ENCODE measurements at places on chromosomes 16 and 17.

- DNase-seq, result no peak
Measured at GRCh38 chr16:60413969-60414368, 1622.3 kb downstream of the CDH8 start.

GRCh38 chr17:33217891-33218290 lies 75.2 kb downstream of the ASIC2 start:
- no peak for DNase-seq

- DNase-seq, result no peak
Measured at GRCh38 chr17:5047446-5047845, 12.2 kb upstream of the SLC52A1 start.

- DNase-seq, result no peak
Measured at GRCh38 chr16:89918453-89919347, at the start of gene MC1R. Gene MC1R (plus strand): TSS chr16:89918862. CDS start chr16:89919259, 397 bp downstream.

DNA sequence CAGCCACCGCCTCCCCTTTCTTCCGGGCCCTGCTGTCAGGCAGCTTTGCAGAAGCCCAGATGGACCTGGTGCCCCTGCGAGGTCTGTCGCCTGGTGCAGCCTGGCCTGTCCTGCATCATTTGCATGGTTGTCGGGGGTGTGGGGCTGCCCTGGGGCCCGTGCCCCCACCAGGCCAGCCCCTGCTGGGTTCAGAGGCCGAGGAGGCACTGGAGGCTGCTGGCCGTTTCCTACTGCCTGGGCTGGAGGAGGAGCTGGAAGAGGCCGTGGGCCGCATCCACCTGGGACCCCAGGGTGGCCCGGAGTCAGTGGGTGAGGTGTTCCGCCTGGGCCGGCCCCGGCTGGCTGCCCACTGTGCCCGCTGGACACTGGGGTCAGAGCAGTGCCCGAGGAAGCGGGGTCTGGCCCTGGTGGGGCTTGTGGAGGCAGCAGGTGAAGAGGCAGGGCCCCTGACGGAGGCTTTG lies 5.5 kb upstream of the TGFB1I1 start:
- no peak for DNase-seq

DNA sequence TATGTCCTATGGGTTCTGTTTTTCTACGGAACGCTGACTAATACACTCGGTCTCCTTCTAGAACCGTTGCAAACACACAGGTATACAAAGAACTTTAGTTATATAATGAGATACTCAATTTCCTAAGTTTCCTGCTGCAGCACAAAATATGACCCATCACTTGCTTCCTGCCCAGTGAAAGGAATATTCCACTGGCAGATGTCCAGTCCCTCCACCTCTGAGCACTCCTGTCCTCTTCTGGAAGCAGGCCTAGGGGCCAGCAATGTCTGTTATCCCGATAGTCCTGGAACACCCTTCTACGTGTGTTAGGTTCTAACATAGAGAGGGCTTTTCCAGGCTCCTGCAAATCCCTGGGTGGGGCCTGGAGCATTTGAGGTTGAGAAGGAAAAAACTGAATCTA lies 32.7 kb downstream of the ADAMTS18 start:
- no peak for DNase-seq

- no peak for DNase-seq
Measured at GRCh38 chr17:39939588-39940419, 12.3 kb downstream of the LRRC3C start.

DNA sequence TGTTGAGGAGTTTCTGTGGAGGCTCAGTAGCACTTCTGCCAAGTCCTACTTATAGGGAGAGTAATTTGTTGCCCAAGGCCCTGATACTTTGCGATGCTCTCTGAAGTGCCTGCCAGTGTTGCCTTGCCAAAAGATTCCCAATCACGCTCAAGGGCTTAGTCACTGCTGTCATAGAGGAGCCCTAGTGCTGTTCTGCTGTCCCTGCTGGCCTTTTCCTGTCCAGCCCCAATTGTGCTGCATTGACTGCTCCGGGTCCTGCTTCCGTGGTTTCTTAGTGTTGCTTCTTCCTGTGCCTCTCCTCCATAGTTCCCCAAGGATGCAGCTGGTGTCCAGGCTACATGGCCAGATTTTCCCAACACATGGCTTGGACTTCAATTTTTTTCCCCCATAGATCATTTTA lies 13.9 kb downstream of the NUP93 start:
- DNase-seq, result no peak

- DNase-seq, result no peak
Measured at GRCh38 chr16:89534252-89534756, 26.1 kb downstream of the SPG7 start.

DNA sequence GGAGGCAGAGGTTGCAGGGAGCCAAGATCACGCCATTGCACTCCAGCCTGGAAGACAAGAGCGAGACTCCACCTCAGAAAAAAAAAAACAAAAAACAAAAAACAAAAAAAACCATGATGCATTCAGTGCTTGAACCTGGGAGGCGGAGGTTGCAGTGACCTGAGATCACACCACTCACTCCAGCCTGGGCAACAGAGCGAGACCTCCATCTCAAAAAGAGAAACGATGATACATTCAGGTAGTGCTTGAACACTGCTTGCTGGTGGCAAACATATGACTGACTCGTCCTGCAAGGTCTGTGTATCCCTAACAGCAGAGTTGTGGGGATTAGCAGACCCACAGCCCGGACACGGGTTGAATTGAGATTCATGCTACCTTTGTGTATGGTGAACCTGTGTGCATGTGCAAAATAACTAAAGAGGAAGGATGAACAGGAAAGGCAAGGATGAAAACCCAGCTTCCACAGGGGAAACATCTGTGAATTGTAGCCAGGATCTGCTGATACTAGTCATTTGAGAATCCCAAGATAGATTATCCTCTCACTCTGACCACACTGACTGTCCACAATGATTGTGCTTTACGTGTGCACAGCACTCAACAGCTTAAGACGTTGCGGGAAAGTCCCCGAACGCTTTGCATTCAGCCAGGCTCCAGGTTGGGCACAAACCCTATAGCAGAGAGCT lies 52.4 kb upstream of the MRPS23 start:
- DNase-seq, result no peak

DNA sequence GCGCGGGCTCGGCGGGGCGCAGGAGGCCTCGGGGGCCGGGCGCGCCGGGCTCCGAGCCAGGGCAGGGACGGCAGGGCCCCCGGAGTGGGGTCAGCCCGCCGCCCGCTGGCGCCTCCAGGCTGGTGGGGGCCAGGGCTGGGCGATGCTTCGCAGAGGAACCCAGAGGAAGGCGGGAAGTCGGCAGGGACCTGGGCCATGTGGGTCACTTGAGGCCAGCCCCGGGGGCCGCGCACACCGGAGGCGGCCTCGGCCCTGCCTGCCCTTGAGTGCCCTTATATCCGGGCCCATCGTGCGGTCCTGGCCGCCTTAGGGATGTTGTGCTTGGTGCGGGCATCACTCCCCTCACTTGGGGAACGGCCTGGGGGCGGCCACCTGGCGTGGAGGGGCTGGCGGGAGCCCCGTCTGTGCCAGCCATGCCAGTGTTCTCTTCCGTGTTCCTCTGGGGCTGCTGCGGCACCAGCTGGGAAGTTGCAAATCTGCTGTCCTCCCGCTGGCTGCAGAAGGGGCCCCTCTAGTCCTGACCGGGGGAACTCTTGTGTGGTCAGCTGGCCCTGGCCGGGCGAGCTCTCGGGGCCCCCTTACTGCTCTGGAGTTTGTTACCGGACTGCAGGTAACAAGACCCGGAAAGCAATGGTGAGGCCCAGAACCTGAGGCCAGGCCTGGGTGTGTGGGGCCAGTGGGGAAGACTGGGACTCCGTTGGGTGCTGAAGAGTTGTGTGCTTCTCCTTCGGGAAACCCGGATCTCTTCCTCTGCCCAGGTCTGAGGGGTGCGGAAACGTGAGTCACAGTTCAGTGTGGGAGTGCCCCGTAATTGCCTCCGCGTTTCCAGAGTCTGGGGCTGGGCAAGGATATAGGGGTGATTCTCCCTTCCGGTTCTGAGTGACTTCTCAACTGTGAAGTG lies 849 bp downstream of the CAPN15 start:
- DNase-seq, result no peak

GRCh38 chr17:47978324-47978723 lies 7.4 kb downstream of the CDK5RAP3 start:
- peak; percentile 25 for DNase-seq

- no peak for DNase-seq
Measured at GRCh38 chr17:45289301-45290268, 27.2 kb downstream of the MAP3K14 start.

DNA sequence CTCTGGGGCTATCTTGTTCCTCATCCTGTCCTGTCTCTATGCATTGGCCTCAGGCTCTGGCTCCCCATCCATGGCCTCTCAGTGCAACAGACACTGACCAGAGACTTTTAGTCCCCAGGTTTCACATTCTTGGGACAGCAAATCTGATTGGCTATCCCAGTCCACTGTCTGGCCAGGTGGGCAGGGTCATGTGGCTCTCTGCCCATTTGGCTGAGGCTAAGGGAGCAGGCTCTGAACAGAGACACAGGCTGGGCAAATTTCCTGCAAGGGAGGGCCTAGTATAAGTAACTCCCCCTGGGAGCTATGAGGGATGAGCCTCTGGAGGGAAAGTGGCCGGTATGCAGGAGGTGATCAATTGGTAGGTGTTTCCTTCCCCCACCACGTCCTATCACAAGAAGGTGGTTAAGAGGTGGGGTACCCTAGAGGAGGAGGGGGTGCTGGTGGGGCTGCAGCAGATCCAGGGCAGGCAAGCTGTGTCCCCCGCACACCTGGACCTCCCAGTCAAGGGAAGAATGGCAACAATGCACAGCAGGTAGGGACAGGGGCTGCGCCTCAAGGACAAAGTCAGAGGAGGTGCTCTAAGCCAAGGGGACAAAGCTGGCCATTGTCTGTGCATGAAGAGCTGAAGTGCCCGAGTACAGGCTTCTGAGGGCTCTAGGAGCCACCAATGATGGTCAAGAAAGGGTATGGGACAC lies 13.2 kb downstream of the XYLT2 start:
- DNase-seq, result no peak

DNA sequence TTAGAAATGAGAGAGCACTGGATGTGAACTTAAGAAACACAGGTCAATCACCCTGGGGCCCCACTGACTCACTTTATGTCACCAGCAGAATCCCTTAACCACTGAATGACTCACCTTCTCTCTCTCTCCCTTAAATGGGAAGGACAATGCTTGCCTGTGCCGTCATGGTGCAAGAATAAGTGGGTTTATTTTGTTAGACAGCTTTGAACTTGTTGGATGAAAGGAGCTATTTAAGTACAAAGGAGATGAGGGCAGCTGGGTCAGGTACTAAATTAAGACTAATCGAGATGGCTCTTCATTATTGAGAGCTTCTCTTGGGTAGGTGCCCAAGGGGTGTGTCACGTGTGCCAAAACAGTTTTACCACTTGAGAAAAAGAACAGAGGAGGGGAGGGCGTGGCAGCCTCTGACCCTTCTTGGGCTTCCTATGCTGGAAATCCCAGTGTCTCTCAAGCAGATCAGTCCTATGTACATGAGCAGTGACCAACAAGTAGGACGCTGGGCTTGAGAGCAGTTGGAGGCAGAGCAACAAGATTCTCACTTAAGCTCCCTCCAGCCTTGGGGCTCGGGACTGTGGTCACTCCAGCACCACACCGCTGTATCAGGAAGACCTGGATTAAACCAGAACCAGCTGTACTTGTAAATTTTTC lies 6.7 kb upstream of the KRT31 start:
- DNase-seq, result peak; percentile 22

GRCh38 chr17:33945646-33946546 lies 309.2 kb upstream of the CCL2 start:
- DNase-seq, result no peak

DNA sequence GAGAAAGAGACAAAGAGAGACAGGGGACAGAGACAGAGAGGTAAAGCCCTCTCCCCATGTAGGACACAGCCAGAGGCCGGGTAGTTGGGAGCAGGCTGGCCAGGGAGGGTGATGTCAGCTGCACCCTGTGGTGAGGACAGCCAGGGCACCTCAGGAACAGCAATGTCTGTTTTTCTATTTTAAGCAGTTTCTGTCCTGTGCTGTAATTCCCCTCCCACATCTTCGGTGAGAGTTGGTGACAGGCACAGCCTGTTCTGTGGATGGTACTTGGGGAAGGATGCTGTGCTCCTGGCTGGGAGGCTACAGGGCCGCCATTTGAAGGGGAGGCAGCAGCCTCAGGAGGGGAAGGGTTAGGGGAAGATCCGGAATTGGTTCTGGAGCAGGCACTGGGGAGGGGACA lies 163.5 kb downstream of the SDK2 start:
- no peak for DNase-seq

GRCh38 chr17:5526821-5527598 lies 40.6 kb downstream of the MIS12 start:
- peak; percentile 47 for DNase-seq

DNA sequence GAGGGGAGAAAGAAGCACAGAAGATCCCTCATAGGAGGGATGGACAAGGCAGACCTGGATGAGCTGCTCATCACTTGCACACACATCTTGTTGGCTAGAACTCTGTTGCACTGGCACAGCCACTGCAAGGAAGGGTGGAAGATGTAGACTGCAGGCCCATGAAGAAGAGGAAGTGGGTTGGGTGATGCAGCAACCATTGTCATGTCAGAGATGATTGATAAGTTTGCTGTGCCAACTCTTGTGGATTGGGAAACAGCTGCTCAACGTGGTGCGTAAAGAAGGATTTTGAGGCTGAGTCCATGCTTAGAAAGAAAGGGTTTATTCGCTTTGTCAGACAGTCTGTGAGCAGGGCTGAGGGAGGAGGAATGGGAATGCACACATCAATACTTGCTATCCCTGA lies 161.4 kb upstream of the MPHOSPH6 start:
- no peak for DNase-seq

- no peak for DNase-seq
Measured at GRCh38 chr16:87621976-87622713, 19.8 kb downstream of the JPH3 start.

DNA sequence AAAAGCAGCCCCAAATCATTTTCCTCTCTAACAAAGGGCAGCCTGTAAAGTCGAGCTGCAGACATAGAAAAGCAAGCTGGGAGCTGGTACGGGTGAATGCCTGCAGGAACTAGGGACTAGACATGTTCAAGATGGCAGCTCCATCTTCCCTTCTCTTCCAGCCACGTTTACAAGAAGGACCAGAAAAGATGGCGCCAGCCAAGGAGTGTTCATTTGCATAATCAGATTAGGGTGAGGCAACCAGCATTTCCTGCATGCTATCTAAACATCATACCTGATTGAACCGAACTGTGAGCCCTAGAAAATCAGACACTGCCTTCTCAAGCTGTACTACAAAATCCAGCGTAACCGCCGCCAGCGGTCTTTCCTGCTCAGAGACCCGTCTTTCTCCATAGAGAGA lies 896.8 kb downstream of the CDH11 start:
- no peak for DNase-seq

- DNase-seq, result no peak
Measured at GRCh38 chr16:75556431-75556950, 439 bp upstream of the TMEM231 start.

- no peak for DNase-seq
Measured at GRCh38 chr16:24001710-24002109, 165.9 kb downstream of the PRKCB start.

DNA sequence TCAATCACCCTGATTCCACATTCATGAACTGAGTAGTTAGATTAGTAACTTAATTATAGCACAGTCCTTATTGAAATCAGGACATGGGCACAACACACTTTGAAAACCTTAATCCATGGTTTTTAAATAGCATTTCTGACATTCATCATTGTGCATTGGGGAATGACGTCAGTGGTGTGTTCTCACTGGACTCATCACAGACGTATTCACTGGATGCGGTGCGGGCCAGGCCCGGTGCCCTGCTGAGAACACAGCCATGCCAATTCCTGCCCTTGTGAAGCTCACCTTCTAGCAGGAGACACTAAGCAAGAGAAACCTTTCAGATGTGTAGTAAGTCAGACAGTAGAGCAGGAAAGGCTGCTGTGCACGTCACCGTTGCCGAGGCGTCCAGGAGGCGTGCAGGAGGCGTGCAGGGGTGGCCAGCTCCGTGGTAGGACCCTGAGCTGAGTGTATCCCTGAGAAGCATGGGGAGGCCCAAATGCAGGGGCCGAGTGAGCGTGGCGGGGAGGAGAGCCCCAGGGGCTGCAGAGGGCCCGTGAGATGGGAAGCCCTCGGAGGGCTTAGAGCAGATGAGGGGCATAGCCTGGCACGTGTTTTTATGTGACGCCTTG lies 12.9 kb downstream of the BANP start:
- no peak for DNase-seq

All from stimulated activated CD8-positive, alpha-beta memory T cell treated with anti-CD3 and anti-CD28 coated beads, Interleukin-4, amount 100 ng/mL, for 24 hours (primary cell).